ENCODE measurements at places on chromosomes 12 and 14.

DNA sequence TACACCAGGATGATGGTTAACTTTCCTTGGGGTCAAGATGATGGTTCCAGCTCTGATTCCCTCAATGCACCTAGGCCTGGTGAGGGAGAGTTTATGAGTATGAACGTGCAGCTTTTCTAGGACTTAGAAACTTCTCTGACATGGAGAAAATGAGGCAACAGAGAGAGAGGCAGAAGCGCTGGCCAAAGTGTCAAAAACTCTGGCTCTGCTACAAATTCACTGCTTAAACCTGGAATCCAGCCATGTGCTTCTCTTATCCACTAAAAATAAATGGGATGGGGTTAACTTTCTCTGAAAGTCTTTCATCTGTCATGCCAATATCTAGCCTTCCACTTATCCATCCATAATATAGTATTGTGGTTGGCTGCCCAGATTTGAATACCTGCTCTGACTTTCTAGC lies 568.7 kb downstream of the MED13L start:
- no peak for DNase-seq

DNA sequence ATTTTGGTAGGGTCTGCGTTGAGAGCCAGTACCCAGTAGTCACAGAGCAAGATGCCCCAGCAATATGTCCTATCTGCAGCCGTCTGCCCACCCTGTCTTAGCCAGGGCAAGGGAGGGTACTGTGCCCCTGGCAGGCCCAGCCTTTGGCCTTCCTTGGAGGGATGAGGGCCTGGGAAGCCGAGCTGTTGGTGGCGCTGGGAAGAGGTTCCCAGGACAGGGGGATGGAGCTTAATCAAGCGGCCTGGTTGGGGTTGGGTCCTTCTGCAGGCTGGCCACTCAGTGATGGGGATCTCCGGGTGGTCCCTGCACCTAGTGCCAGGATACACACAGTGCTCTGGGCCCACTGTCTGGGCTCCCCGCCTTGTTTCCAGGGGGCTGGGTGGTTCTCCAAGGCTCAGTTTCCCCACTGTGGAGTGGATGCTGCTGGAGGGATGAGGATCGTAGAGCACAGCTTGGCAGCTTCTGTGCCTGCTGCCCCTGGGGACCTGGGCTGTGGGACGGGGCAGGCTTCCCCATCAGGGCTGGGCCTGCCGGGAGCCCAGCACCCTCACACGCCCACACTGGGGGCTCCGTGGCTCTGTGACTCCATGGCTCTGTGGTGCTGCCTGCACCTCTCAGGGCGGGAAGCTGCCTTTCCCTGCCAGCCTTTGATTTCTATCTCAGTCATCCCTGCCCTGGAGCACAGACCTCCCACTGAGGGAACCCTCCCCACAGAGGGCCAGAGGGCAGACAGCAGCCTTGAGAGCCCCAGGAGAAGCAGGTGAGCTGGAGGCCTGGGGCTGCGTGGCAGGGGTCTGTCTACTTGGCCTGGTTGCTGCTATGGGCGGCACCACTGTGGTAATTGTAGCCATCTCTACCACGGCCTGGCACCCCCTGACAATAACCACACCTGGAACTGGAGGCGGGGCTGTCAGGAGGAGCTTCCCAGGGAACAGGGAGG lies 357.0 kb downstream of the TMEM121 start:
- no peak for DNase-seq

GRCh38 chr12:50052964-50053363 lies 4.4 kb upstream of the ASIC1 start:
- DNase-seq, result no peak

GRCh38 chr12:15687583-15687982 lies 101.6 kb downstream of the EPS8 start:
- DNase-seq, result no peak

DNA sequence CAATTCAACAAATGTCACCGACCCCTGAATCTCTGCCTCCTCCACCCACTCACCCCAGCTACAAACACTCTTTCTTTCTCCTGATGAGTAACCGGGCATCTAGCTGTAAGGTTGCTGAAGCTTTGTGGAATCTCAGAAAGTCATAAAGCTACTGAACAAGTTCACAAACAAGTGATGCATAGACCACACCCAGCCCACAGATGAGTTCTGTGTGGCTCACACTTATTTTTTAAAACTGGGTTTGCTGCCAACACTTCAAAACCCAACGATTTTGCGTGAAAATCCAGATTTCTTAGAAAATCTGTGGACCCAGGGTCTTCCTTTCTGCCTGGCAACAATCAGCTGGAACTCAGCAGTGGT lies 96.1 kb downstream of the APAF1 start:
- peak; percentile 58 for DNase-seq

- DNase-seq, result peak; percentile 52
Observed at GRCh38 chr12:2640709-2641108, 154.1 kb upstream of the FKBP4 start.

DNA sequence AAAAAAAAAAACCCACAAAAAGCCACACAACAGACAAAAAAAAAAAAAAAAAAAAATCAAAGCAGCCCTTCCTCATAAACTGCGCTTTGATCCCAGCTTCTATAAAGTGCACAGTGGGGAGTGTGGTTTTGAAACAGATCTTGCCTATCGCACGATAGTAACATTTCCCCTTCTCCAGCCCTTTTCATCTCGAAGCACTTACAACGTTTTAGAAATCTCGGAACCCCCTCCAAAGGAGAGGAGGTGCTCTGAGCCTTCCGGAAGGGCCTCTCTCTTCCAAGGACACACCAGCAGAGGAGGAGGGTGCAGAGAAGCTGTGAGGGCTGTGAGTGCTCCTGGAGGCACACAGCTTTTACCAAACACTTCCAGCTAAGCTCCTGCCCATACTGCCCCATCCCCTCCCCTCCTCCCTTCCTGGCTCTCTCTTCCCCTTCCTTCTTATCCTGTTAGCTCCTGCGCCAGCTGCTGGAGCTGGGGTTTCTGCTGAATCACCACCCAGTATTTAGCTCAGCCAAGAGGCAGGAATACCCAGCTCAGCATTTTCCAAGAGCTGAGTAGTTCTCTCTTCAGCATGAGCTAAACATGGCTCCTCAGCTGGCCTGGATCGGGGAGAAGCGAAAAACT lies 28.4 kb downstream of the SLC7A8 start:
- no peak for DNase-seq

All from stimulated activated CD4-positive, alpha-beta T cell treated with anti-CD3 and anti-CD28 coated beads, Interleukin-15, amount 100 ng/mL, for 24 hours (primary cell).